ENCODE measurements at places on chromosomes 7 and 10. TPM values are rescaled to one million over a fixed set of nuclear protein-coding genes. Genes with fewer than 3 reads are reported as not detected.

- H3K27me3 ChIP-seq: no peaks in the 10 kb centered on the region
- H3K4me3 ChIP-seq: no peak overlapping the region
- H3K4me1 ChIP-seq: no peaks in the 10 kb centered on the region
- no peaks in the 10 kb centered on the region for H3K36me3 ChIP-seq
- DNase-seq: no peak
These were observed 354.7 kb downstream of the PHTF2 start for GRCh38 chr7:78153285-78153684.

DNA sequence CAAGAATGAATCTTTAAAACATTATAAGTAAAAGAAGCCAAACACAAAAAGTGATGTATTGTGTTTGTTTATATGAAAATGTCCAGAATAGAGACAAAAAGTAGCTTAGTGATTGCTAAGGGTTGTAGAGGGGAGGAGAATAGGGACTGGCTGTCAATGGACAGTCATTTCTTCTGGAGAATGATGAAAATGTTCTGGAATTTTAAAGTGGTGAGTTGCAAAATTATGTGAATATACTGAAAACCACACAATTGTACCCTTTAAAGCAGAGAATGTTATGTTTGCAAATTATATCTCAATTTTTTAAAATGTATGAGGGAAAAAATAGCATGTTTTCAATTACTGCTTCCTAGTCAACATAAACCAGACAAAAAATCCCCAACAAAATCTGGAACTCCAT, 174.2 kb downstream of the KMT2E start:
- DNase-seq: no peak
- no peaks in the 10 kb centered on the region for H3K27me3 ChIP-seq
- no peaks in the 10 kb centered on the region for H3K4me1 ChIP-seq
- no peak overlapping the region for H3K4me3 ChIP-seq
- H3K27ac ChIP-seq: no peak overlapping the region
- H3K36me3 ChIP-seq: no peaks in the 10 kb centered on the region

Gene PDE6C
- not detected for polyA plus RNA-seq

- H3K27ac ChIP-seq: no peak overlapping the region
- H3K27me3 ChIP-seq: no peaks in the 10 kb centered on the region
- DNase-seq: no peak
- H3K4me3 ChIP-seq: no peak overlapping the region
- no peaks in the 10 kb centered on the region for H3K36me3 ChIP-seq
These were observed 106.7 kb upstream of the LAMB4 start for GRCh38 chr7:108236681-108237415.

DNA sequence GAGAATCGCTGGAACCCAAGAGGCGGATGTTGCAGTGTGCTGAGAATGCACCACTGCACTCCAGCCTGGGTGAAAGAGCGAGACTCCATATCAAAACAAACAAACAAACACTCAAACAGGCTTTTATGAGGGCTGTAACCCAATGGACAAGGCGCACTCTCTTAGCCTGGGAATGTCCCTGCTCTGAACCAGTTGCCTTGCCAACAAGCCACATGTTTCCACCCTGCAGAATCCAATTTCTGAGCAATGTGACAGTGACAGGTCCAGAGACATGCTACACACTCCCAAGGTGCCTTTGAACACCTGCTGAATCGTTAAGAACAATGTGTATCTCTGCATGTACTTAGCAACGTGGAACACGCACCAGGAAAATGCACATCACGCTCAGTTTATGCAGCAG, 186.8 kb upstream of the AUTS2 start:
- H3K4me1 ChIP-seq: no peaks in the 10 kb centered on the region
- no peaks in the 10 kb centered on the region for H3K27me3 ChIP-seq
- no peak overlapping the region for H3K4me3 ChIP-seq
- DNase-seq: no peak
- H3K27ac ChIP-seq: no peak overlapping the region

DNA sequence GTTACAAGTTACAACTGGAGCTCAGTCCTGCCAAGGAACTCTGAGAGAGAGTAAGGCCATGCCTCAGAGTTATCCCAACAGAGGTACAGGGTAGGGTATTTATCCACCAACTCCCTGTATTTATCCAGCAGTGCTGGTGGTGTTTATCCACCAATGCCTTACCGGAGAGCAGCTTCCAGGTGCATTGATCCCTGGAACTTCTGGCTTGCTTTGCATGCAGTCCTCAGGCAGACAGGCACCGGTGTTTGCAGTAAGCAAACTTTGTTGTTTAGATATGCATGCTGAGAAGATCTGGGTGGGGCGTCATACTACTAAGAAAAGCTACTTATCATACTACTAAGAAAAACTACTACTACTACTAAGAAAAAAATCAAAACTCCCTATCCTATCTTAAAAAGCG, 92.4 kb downstream of the CYP26A1 start:
- DNase-seq: no peak
- H3K36me3 ChIP-seq: no peaks in the 10 kb centered on the region
- no peak overlapping the region for H3K4me3 ChIP-seq
- no peak overlapping the region for H3K27ac ChIP-seq
- no peaks in the 10 kb centered on the region for H3K27me3 ChIP-seq
- H3K4me1 ChIP-seq: no peaks in the 10 kb centered on the region

- H3K4me1 ChIP-seq: no peaks in the 10 kb centered on the region
- no peak for DNase-seq
- no peaks in the 10 kb centered on the region for H3K36me3 ChIP-seq
- no peaks in the 10 kb centered on the region for H3K27me3 ChIP-seq
- H3K27ac ChIP-seq: no peak overlapping the region
These were observed 237.7 kb downstream of the USP6NL start for GRCh38 chr10:11373717-11374171.

DNA sequence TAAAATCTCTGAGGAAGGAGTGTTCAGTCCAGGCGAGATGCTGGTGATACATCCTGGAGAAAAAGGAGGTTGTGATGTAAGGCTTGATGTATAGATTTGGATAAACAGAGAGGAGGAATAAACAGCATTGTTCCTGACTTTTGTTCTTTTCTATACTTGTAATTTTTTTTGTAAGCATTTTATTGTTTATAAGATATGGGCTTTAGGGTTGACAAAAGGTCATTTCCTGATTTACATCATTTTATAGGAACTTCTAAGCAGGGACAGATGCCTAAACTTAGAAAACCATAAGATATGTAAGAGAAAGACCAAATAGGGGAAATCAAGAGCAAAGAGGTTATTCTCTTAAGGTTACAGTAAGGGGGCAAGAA, 16.7 kb upstream of the SLC26A4 start:
- no peak overlapping the region for H3K4me3 ChIP-seq
- no peak overlapping the region for H3K27ac ChIP-seq
- H3K27me3 ChIP-seq: no peaks in the 10 kb centered on the region
- no peaks in the 10 kb centered on the region for H3K36me3 ChIP-seq

Gene TRPV5
- not detected for polyA plus RNA-seq

DNA sequence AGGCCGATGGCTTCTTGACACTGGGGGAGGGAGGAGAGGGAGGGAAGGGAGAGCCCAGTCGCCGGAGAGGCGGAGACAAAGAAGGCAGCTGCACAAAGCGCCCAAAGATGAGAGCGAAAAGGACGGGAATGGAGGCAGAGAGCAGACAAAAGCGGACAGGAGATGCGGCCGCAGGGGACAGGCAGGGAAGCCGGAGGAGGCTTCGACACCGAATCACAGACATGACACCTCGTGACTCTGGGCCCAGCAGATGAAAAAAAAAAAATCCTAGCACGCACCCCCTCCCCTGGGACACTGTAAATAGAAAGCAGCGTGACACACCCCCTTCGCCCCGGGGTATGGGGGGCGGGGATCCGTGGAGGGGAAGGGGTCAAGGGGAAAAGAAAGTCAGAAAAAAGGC, 976 bp downstream of the NAT16 start:
- H3K4me3 ChIP-seq: no peak overlapping the region
- DNase-seq: no peak
- H3K4me1 ChIP-seq: no peaks in the 10 kb centered on the region
- no peak overlapping the region for H3K27ac ChIP-seq
- peaks cover 93% of the 10 kb centered on the region for H3K27me3 ChIP-seq
- H3K36me3 ChIP-seq: no peaks in the 10 kb centered on the region

DNA sequence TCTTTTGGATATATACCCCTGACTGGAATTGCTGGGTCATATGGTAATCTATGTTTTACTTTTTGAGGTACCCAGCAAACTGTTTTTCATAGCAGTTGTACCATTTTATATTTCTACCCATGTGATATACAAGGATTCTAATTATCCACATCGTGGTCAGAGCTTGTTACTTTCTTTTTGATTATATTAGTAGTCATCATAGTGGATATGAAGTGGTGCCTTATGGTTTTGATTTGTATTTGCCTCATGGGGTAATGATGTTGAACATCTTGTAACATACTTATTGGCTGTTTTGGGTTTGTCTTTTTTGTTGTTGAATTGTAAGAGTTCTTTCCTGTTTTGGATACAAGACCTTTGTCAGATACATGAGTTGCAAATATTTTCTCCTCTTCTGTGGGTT, 51.7 kb downstream of the MAPK8 start:
- H3K27me3 ChIP-seq: no peaks in the 10 kb centered on the region
- no peaks in the 10 kb centered on the region for H3K36me3 ChIP-seq
- H3K4me3 ChIP-seq: no peak overlapping the region
- H3K27ac ChIP-seq: no peak overlapping the region
- no peak for DNase-seq

GRCh38 chr7:7595451-7595850, 28.8 kb downstream of the MIOS start:
- no peaks in the 10 kb centered on the region for H3K27me3 ChIP-seq
- no peak overlapping the region for H3K27ac ChIP-seq
- H3K4me1 ChIP-seq: no peaks in the 10 kb centered on the region
- H3K4me3 ChIP-seq: no peak overlapping the region

Gene FAM13C
- polyA plus RNA-seq: 0.92 TPM

- peaks cover 4% of the 10 kb centered on the region for H3K27me3 ChIP-seq
- no peaks in the 10 kb centered on the region for H3K36me3 ChIP-seq
- DNase-seq: no peak
- H3K4me3 ChIP-seq: no peak overlapping the region
These were observed 98.8 kb downstream of the ELFN1 start for GRCh38 chr7:1768832-1769231.

Gene HOXA10
- 22.2 TPM for polyA plus RNA-seq

- no peaks in the 10 kb centered on the region for H3K36me3 ChIP-seq
- no peaks in the 10 kb centered on the region for H3K27me3 ChIP-seq
- peak overlapping the region; percentile 50 for H3K27ac ChIP-seq
- peak overlapping the region; percentile 75 for H3K4me3 ChIP-seq
- H3K4me1 ChIP-seq: peaks cover 36% of the 10 kb centered on the region
These were observed 1.1 kb downstream of the TET1 start for GRCh38 chr10:68560943-68561864.

DNA sequence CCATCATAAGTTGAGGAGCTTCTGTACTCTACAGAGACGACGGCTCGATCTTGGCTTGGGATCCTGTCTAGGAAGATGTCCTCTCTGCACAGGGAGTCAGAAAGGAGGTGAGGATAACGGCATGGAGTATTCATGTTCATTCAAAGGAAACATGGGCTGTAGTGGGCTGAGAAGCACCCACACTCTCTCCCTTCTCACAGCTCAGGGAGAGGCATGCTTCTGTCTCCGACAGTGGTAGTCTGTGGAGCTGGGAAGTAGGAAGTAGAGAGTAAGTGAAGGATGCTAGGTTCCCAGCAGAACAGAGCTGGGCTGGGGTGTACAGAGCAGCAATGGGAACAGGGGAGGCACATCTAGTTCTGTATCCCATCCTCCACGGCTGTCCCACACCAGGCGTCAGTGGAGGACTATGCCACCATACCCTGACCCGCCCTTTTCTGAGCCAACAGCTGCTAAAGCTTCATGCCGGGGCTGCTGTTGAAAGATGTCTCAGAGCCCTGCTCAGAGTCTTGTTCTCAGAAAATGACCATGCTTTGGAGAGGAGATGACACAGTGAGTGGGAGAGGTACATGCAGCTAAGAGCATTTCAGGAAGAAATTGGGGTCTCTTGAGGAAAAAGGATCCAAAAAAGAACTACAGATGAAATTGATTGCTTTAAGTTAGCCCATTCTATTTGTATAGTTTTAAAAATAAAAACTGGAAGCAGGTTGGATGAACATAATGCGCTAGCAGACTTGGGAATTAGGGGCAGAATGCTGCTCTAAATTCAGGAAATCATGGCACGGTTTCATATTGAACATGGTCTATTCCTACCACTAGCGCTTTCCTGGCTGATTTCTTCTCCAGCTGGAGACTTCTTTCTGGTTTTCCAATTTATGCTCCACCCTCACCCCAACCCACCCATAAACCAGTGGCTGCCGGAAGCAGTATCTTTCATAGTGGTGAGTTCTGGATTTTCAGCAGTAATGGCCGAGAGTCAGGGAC, 138.6 kb downstream of the CHN2 start:
- DNase-seq: no peak
- H3K4me1 ChIP-seq: no peaks in the 10 kb centered on the region
- H3K36me3 ChIP-seq: no peaks in the 10 kb centered on the region
- no peak overlapping the region for H3K27ac ChIP-seq
- H3K27me3 ChIP-seq: no peaks in the 10 kb centered on the region

DNA sequence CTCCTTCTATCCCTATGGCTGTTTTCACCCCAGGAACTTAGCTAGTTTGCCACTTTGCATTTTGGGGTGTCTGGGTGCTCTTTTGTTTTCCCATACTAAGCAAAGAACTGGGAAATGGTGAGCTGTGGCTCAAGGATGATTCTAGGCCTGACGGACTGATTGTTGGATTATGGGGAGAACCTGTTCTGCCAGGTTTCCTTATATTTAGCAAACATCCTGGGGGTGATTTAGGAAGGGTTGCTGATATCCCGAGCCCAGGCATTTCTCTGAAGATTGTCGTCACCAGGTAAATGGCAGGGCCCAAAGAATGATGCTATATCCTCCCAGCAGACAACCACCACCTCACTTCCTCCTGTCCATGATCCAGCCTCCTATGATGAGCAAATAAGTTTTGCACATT, 72.1 kb upstream of the GRB10 start:
- H3K36me3 ChIP-seq: no peaks in the 10 kb centered on the region
- H3K4me3 ChIP-seq: no peak overlapping the region

GRCh38 chr10:1608408-1608807, 128.9 kb downstream of the ADARB2 start:
- no peak overlapping the region for H3K4me3 ChIP-seq
- no peaks in the 10 kb centered on the region for H3K4me1 ChIP-seq
- H3K27me3 ChIP-seq: peaks cover 22% of the 10 kb centered on the region
- DNase-seq: no peak

GRCh38 chr7:85078181-85078580, 108.7 kb downstream of the SEMA3D start:
- no peak for DNase-seq
- no peaks in the 10 kb centered on the region for H3K27me3 ChIP-seq
- H3K4me1 ChIP-seq: peaks cover 6% of the 10 kb centered on the region
- no peak overlapping the region for H3K4me3 ChIP-seq

- no peaks in the 10 kb centered on the region for H3K27me3 ChIP-seq
- no peak overlapping the region for H3K4me3 ChIP-seq
- peaks cover 8% of the 10 kb centered on the region for H3K4me1 ChIP-seq
- DNase-seq: no peak
- no peak overlapping the region for H3K27ac ChIP-seq
These were observed 160.4 kb downstream of the KIF20B start for GRCh38 chr10:89861584-89862301.

Gene ZCWPW1
- 6.2 TPM for polyA plus RNA-seq

DNA sequence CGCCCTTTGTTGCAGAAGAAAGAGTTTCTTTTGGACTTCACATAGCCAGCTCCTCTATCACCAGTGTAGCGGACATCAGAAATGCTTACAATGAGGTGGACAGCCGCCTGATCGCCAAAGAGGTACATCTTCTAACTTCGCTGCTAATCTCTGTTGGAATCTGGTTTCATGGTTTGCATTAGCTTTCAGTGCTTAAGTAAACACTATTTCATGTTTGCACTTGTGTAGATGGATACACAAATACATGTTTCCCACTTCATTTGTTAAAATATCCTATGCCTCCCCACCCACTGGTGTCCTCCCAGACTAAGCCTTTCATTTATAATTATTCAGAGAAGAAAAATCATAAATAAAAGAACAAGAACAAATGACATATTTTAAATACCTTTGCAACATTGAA, 103.9 kb downstream of the WDFY4 start:
- peaks cover 14% of the 10 kb centered on the region for H3K4me1 ChIP-seq
- H3K36me3 ChIP-seq: no peaks in the 10 kb centered on the region
- H3K27me3 ChIP-seq: no peaks in the 10 kb centered on the region
- DNase-seq: no peak

Gene HTR5A
- not detected for polyA plus RNA-seq

Measured in sigmoid colon (tissue), 7 donors.